ENCODE measurements at places on chromosomes 12 and 14.

DNA sequence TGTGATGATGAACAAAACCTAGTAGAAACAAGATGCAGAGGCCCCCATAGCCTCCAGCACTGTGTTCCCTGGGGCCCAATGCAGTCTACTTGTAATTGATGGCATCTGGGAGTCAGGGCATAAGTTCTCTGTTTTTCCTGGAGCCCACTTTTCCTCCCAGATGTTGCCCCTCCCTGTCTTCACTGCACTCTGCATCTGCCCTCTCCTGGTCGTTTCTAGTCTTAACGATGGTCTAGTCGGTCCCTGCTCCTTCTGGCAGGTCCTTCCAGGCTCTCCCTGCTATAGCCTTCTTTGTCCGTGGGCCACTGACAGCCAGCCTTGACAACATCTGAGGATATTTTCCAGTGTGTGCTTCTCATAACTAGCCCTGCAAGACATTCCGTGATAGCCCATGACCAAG, 208.3 kb downstream of the GXYLT1 start:
- DNase-seq: no peak

DNA sequence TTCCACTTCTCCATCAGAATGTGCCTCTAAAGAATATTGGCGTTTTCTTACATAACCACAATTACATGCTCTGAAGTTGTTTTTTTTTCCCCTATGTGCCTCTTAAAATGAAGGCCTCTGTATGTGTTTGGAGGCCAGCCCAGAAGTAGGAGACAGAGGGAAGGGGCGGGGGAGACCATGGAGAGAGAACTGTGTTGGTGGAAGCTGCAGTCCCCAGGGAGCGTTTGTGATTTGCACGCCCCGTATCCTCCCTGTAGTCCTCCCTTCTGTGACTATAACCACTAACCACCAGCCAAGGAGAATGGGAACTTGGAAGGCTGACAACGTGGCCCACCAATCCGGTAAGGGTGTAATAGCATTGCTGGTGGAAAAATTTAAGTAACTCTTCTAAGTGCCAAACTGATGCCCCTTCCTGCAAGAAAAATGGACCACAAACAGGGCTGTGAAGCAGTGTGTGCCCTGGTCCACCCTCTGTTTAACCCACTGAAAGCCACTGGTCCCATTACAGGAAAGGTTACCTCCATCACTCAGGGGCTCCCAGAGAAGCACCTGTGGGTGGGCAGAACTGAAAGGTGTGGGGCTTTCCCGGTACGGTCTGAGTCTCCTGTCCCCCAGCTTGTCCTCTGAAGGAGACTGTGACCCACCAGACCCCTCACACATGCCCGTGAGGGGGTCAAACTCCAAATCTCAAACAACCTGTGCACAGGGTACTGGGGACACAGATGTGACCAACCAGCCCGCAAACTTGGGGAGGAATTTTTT, 36.8 kb downstream of the CCDC88C start:
- DNase-seq: peak; percentile 99

DNA sequence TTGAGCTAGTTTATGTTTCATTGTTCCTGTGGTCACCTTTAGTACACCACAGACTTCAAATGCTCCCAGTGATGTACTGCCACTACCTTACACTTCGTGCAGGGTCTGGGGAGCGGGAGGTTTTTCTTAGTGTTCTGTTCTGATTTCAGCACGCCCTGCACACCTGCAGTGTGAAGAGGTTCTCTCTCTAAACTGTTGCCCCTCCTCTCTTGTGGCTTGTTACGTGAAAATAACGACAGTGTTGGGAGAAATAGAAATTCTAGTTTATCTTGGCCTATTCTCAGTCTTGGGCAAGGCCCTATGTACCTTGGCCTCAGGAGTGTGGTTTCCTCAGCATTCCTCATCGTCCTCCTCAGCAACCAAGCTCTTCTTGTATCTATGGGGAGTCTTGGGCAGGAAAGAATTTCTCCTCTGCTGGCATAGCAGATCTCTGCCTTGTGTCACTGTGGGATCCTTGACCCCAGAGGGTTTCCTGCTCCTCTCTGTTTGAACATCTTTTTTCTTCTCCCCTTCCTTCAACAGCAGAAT, 48.6 kb downstream of the EIF2S3B start:
- DNase-seq: no peak

DNA sequence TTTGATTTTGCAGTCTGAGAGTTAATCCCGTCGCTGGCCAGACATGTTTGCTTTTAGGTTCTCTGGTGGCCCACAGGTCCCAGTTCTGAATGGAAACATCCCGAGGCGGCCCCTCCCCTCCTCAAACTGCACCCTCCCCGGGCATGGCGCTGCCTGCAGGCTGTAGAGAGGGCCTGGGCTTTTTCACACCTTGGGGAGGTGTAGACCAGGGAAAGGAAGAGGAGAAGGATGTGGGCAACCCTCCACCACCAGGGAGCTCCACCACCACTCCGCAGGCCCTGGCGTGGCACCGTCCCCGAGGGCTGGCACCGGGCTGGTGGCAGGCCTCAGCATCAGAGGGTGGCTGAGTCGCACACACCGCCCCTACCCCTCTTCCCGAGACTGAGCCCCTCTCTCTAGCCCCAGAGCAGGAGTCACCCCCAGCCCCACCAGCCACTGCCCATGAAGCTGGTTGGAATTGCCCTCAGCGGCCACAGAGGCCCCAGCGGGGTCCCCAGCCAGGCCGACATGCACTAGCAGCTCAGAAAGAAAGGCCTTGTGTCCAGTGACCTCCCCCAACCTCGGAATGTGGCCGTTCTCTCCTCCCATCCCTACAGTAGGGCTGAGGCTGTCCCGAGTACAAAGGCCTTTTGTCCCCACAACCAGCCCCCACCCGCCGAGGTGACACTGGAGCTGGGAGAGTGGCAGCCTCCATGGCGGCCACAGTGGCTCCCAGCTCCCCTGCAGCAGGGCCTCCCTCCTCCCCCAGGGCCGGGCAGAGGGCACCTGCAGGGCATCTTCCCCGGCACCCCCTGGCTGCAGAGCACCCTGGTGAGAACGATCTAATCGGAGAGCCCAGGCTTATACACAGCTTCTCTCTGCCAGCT, 23.5 kb upstream of the INF2 start:
- DNase-seq: no peak

DNA sequence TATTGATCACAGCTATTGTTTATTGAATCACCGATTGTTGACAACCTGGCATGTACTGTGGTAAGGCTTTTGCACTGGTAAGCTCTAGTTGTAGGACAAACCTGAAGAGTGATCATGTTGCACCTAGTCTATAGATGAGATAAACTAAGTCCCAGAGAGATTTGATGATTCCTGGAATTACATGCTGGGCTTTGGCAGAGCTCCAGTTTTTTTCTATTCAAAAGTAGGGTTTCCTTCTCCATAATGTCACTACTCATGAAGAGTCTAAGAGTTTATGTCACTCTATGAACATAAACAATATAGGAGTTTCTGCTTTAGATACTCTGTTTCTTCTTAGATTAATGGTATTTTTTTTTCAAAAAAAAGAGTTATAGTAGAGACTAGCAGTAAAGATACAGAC, 72.0 kb downstream of the BMP4 start:
- DNase-seq: no peak

DNA sequence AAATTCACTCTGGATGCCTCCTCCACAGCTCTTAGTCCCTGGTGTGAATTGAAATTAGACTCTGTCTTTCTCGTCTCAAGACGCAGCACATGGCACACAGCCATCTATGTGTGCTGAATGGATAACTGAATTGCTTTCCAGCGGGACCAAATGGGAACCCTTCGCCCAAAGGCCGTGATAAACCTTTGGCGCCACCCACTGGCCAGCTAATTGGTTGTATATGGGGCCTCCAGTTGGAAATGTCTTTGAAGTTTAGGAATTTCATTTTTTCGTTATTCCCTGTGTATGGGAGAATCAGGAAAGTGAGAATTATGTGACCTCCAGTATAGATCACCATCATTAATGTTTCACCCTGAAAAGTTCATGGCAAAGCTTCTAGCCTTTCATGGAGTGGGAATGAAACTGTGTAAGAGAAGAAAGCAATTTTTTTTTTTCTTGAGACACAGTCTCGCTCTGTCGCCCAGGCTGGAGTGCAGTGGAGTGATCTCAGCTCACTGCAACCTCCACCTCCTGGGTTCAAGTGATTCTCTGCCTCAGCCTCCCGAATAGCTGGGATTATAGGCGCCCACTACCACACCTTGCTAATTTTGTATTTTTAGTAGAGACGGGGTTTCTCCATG, 9.8 kb upstream of the HSP90AA1 start:
- DNase-seq: no peak

DNA sequence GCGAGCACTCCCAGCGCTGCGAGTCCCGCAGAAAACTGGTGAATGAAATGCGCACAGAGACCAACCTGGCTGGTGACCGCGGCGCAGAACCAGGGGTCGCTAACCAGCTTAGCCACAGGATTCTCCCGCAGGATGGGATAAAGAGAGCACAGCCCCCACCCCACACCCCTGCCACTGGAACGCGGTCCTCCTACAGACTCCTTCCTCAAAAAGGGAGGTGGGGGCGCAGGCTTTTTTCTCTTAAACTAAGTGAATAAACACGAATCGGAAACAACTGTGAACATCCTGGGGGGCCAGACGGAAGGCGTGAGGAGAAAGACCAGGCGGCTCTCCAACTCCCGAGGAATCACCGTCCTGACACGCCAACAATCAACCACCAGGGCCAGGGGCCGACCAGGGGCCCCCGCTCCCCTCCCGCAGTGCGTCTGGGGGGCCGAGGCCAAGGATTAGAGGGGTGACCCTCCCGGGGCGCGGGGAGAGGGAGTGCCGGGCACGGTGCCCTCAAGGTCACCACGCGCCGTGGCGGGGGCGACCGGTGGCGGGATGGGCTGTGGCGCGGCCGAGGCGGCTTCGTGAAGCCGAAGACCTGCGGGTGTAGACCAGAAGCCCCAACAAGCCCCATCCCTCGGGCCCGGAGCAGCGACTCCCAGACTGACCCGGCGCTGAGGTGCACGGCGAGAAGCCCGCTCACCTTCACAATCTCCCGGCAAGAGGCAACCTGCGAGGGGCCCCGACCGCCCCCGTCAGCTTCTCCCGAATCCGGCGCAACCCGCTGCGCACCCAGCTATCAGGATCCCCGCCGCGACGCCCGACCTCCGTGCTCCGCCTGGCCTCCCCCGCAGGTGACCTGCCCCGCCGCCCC, 704 bp downstream of the ATP2B1 start:
- peak; percentile 13 for DNase-seq

DNA sequence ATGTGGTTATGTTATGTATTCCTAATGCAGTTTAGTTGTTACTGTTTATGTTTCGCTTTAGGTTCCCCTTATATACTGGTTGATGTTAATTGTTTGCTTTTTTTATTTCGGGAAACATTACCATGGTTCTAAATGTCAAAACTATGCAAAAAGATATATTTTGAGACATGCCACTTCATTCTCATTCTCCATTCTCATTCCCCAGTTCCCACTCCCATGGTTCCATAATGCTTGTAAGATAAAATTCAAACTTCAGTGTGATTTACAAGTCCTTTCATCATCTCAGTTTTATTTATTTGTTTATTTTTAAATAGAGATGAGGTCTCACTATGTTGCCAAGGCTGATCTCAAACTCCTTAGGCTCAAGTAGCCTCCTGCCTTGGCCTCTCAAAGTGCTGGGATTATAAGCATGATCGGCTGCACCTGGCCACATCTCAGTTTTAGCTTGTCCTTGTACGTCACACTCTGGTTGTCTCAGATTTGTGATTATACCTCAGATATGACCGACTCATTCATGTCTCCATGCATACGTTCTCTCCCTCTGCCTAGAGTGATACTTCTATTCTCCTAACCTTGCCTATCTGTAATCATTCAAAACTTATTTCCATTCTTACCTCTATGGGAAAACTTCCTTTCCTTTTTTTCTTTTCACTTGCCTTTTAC, 407.8 kb upstream of the RGS6 start:
- peak; percentile 92 for DNase-seq

DNA sequence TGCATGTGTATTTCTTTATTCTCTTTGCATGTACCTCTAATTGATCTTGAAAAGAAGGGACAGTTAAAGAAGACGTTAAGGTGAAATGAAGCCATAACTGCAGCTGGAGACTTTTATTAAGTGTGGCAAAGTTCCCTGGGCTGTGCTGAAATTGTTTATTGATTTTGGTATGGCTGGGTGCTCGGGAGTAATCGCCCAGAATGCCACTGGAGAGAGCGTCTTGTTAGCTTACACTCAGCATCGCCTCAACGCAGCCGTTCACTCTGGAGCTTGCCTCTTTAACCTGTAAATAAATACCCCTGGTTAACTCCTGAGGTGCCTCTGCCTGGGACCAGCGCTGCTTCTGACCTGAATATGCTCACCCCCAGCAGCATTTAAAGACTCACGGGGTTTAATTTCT, 98.6 kb downstream of the GPATCH2L start:
- peak; percentile 89 for DNase-seq

GRCh38 chr12:92398565-92399309, 253.1 kb upstream of the BTG1 start:
- no peak for DNase-seq

DNA sequence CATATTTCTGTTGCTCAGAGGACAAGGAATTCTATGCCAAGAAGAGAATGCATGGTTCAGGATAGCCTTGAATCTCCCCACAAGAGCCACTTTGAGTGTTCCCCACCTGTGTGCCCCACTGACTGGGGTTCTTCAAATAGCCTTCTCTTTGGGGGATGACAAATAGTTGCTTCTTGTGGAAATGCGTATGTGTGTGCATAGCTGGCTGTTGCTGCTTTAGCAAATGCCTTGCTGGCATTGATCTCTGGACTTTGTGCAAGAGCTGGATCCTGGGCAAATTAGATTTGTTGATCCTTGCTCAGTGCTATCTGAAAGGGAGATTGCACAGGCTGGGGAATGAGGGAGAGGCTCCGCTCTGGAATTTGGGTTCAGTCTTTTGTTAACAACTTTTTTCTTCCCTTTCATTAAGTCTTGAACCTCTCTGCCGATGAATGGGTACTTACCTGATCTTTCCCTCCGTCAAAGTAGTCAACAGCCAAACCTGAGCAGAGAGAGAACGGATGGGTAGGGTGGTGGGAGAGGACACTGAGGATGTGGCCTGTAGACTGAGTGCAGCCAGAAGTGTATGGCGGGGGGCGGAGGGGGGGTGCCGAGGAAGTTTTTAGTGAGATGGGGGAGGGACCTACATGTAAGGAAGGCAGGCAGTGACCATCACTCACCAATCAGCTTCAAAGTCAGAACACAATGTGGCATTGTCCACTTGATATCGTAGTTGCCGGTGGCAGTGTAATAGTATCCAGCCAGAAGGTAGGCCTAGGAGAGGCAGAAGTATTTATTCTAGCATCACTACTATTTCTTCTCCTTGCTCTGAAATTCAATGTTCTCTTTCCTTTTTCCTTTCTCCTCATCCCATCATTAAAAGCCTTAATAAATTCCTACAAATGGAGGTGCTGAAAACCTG, 10.7 kb downstream of the EMG1 start:
- DNase-seq: no peak

- DNase-seq: peak; percentile 34
Measured at GRCh38 chr14:105205673-105206208, 24.6 kb upstream of the NUDT14 start.

GRCh38 chr12:47134005-47134404, 54.2 kb upstream of the AMIGO2 start:
- DNase-seq: no peak

Measured in DMS79 treated with DMSO at 0.1 percent for 48 hours (cell line).